ENCODE measurements at places on chromosomes 7 and 10.
A peak's percentile ranks its signal among the peaks of the same experiment; 100 is the strongest.

GRCh38 chr10:18010050-18010449, 58.3 kb downstream of the SLC39A12 start:
- no peak for DNase-seq

DNA sequence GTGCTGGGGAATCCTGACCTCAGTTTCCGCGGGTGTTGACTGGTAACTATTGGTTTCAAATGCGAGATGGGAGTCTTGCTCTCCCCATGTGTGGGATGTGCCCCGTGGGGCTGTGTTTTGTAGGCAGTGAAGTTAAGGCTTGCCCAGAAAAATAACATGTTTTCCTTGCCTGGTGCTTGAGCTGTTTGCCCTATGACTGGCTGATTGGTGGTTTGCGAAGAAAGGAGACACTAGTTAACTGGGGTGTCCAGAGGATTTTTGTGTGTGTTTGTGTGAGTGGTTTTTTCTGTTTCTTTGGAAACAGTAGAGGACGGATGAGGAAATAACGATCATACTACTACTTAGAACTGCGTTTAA, 61.9 kb downstream of the CREB5 start:
- DNase-seq: peak; percentile 76

DNA sequence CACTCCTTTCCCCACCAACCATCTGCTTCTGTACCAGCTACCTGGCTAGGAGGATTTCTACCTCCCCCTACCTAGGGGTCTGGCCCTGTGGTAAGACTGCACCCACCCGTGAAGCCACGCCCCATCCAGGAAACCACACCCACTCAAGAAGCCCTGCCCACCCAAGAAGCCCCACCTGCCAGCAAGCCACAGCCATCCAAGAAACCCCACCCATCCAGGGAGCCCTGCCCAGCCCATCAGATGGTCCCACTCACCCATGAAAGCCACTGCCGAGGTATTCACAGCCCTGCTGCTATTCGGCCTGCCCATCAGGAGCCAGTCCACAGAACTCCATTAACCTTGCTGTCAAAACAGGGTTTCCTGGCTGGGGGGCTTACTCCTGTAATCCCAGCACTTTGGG, 15.6 kb upstream of the MUC3A start:
- no peak for DNase-seq

GRCh38 chr7:91569728-91570457, 305.7 kb downstream of the FZD1 start:
- peak; percentile 71 for DNase-seq

- no peak for DNase-seq
These were observed 41.1 kb upstream of the PPP1R3A start for GRCh38 chr7:113959910-113960309.

DNA sequence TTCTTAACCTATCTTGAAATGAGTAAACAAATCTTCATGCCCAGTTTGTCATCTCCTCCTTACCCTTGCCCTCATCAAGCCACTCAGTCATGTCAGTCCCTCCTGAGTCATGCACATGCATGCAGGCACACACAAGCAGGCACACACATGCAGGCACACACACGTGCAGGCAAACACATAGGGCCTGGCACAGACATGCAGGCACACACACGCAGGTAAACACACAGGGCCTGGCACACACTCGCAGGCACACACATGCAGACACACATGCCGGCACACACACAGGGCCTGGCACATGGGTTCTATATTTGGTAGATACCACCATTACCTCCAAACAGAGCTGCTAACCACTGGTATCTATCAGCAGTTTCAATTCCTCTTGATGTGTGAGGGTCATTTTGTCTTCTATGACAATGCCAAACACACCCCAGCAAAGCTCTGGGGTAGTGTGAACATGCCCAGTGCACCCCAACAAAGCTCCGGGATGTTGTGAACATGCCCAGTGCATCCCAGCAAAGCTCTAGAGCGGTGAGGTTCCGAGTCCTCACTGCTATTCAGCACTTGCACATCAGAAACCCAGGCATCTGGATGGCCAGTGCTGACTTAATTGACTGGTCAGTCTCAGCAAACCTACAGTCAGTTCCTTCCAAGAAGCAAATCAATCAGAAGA, 563.8 kb downstream of the PTPRN2 start:
- no peak for DNase-seq

DNA sequence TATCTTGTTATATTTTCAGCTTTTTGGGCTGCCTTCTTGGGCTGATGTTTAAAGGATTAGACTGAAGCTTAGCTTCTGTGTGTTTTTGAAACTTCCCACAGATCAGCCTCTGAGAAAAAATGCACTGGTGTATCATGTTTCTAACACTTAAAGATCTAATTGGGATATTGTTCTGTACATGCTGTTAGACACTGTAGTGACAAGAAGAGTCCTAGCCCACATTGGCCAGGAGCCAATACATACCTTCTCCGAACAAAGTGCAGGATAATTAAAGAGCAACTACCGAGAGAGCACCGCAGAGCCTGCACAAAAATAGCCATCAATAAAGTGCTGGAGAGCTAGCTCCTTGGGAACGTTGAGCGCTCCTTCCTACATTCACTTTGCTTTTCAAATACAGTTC, 289.4 kb upstream of the SP8 start:
- no peak for DNase-seq

DNA sequence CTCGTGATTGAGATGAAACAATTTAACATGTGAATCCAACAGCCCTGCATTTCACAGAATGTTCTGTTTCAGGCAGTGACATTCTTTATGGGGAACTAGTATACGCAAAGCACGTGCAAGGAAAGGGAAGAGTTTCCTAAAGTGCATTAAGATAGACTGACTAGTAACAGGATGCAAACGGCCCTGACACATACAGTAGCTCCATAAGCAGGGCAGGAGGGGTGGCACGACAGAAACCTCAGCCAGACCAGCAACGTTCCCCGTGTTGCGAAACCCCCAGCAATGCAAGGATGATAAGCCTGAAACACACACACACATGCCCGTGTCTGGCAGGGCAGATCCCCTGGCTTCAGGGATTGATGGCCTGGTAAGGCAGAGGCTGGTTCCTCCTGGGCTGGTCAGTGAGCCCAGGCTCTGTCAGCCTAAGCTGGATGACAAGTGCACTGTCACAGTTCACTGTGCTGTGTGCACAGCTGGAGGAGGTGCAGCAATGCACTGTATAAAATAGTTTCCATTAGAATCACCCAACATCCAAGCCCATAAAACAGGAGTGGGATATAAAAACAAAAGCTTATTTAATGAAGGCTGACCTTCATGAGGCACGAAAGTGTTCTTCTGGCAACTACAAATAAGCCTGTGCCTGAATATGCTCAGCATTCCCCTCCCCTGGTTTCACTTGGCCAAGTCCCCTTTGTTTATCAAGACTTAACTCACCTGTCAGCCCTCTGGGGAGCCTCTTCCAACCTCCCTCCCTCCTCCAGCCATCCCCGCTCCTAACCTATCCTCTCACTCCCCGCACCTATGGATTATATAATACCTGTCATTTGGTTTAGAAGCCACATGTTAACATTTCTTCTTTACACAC, 88.8 kb downstream of the GSAP start:
- DNase-seq: peak; percentile 50

GRCh38 chr7:93203496-93203895, 22.8 kb downstream of the HEPACAM2 start:
- DNase-seq: no peak

DNA sequence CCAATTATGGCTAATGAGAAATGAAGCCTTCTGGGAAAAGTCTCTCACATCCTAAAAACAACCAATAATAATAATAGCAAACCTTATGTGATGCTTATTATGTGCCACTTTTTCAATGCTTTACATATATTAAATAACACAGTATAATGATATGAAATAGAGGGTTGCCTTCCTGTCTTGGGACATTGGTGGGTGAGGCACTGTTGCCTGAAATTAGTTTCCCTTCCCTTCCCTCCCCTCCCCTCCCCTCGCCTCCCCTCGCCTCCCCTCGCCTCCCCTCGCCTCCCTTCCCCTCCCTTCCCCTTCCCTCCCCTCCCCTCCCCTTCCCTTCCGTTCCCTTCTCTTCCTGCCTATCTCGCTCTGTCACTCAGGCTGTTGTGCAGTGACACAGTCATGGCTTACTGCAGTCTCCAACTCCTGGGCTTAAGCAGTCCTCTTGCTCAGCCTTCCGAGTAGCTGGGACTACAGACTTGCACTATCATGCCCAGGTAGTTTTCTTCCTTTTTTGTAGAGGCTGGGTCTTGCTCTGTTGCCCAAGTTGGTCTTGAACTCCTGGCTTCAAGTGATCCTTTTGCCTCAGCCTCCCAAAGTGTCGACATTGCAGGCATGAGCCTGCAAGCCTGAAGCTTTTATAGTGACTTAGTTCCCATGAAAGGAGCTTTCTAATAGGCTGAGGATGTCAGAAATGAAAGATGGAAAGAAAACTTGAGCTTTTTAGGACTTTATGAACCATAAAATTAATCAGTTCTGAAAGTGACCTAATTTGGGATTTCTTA, 47.9 kb downstream of the PHTF2 start:
- DNase-seq: no peak

DNA sequence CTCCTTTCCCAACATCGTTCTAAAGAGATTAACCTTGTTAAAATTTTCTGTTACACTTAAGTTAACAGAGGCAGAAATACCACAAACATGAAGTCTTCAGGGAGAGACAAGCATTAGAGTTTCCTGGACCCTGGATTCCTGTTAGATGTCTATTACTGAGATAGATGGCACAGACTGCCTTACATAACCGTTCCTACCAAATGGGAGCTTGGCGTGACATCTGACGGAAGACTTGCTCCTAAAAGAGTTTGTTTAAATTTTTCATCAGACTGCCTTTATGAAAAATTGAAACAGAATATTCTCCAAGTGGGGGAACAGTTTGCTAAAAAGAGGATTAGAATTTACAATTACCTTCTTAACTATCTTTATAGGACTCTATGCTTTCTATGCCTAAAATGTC, 22.7 kb downstream of the ANK3 start:
- DNase-seq: no peak

- no peak for DNase-seq
These were observed 4.0 kb upstream of the VIPR2 start for GRCh38 chr7:159148430-159149395.

- peak; percentile 55 for DNase-seq
These were observed 136.5 kb downstream of the EPC1 start for GRCh38 chr10:32210306-32211045.

GRCh38 chr7:123552641-123553040, 5.0 kb downstream of the NDUFA5 start:
- DNase-seq: no peak

DNA sequence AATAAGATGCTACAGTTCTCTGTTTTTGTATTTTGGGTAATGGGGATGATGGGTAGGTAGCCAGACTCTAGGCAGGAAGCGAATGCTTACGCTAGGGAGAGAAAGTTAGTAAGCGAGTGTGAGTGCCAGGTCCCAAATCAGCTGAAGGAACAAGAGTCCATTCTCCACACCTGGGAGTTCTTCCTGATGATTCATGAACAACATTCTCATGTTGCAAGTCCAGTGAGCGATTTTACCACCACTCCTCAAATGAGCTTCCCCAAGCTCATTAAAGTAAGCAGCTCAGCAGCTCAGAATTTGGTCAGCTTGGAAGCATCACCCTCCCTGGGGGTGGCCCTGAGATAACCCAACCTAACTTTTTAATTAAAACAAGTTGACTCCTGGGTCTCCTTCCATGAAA, 27.3 kb downstream of the SH3PXD2A start:
- no peak for DNase-seq

- DNase-seq: peak; percentile 77
These were observed 5.3 kb upstream of the PRKRIP1 start for GRCh38 chr7:102390697-102391484.

- DNase-seq: no peak
These were observed at the start of gene CLEC5A for GRCh38 chr7:141946796-141947195. Gene CLEC5A, minus strand, starts transcription at chr7:141946974. Its CDS starts 682 bp downstream, at chr7:141946292.

- DNase-seq: no peak
These were observed 31.7 kb downstream of the GPR22 start for GRCh38 chr7:107501593-107501992.

DNA sequence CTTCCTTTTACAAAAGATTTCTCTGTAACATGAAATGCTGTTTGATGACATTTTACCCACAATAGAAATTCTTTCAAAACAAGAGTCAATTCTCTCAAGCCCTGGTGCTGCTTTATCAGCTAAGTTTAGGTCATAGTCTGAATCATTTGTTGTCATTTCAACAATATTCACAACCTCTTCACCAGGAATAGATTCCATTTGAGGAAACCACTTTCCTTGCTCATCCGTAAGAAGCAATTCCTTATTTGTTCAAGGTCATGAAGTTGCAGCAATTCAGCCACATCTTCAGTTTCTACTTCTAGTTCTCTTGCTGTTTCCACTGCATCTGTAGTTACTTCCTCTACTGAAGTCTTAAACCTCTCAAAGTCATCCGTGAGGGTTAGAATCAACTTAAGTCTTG, 315.3 kb downstream of the TYW1 start:
- peak; percentile 11 for DNase-seq

- peak; percentile 6 for DNase-seq
These were observed 129.1 kb downstream of the SEPTIN14 start for GRCh38 chr7:55733241-55734140.

DNA sequence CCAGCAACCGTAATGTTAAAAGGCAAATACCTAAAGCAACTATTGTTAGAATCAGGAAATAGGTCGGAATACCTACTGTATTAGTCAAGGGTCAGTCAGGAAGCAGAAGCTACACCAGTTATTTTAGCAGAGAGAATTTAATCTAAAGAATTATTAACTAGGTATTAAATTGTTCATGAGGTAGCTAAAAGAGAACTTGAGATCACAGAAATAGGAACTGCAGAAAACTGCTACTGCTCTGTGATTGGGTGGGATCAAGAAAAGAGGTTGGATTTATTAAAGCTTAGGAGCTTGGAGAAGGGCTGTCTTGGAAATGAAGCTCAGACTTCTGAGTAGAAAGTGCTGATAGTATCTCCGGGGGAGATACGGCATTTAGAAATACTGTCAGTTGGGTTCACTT, 20.0 kb upstream of the ZNF438 start:
- no peak for DNase-seq

- no peak for DNase-seq
These were observed 32.9 kb upstream of the ZC3HAV1L start for GRCh38 chr7:139068544-139069399.

DNA sequence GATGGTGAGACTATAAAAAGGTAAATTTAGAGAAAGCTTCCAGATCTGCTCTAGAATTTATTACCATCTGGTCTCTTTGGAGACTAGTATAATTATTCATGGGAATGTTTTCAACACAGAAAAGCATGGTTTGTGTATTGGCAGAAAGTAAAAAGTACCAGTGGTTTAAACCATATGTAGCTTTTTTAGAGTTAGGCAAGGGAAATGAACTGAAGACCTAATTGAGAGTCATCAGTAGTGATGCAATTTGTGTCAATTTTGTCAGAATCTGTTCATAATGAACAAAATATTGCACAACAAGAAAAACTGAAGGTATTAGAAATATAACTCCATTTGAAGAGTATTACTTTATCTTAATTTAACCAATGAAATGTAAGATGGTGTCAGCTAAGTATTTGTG, 181.4 kb downstream of the ADK start:
- no peak for DNase-seq

DNA sequence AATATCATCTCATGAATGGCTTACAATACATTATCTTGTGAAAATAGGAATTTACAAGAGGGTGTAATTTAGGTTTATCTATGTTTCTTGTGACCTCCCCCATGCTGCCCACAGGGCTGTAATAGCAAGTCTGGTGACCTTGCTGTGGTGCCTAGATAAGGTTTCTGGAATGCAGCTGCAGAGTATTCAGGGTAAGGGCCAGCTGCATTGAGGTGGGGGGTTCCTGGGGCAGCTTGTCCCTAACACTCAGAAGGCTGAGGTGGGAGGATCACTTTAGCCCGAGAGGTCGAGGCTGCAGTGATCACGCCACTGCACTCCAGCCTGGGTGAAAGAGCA, 5.3 kb upstream of the DHTKD1 start:
- no peak for DNase-seq

All from muscle of leg (tissue), 16 donors.